T-helper 17 cell (primary cell): ENCODE measurements at places on chromosomes 16 and 17. TPM values are rescaled to one million over a fixed set of nuclear protein-coding genes. Genes with fewer than 3 reads are reported as not detected.
A peak's percentile ranks its signal among the peaks of the same experiment; 100 is the strongest.

Gene C17orf78
- total RNA-seq, result not detected

DNA sequence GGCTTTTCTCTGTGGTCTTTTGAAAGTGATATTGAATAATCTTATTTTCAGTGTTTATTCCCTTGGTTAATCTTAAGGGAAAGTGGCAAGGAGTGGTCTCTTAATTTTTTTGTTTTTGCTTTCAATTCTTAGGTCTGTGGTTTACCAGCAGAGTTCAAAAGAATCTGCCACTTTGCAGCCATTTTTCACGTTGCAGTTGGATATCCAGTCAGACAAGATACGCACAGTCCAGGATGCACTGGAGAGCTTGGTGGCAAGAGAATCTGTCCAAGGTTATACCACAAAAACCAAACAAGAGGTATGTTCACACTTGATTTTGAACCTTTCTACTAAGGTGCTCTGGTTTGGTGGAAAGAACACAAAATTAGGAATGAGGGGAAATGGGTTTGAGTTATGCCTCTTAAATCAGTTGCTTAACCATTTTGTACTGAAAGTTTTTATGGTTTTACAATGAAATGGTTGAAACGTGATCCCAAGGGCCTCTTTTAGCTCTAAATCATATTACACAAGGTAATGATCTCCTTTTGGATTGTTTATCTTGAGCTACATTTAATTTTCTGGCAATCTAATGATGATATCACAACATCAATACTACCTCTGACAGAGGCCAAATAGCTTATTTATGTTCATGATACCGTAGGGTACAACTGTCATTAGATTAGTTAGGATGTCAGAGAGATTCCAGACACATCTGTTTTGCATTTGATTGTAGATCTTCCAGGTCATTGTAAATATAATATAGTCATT, 51.6 kb upstream of the CRISPLD2 start:
- H3K4me3 ChIP-seq, result peak overlapping the region; percentile 89
- DNase-seq, result no peak
- peak overlapping the region; percentile 100 for H3K27ac ChIP-seq
- peaks cover 59% of the 10 kb centered on the region for H3K4me1 ChIP-seq
- no peaks in the 10 kb centered on the region for H3K27me3 ChIP-seq

GRCh38 chr17:39684369-39685192, 3.3 kb downstream of the PGAP3 start:
- no peak overlapping the region for H3K27ac ChIP-seq
- peaks cover 12% of the 10 kb centered on the region for H3K36me3 ChIP-seq
- no peaks in the 10 kb centered on the region for H3K27me3 ChIP-seq

- H3K27ac ChIP-seq, result no peak overlapping the region
- no peak overlapping the region for H3K4me3 ChIP-seq
- H3K4me1 ChIP-seq, result peaks cover 4% of the 10 kb centered on the region
- DNase-seq, result no peak
- H3K36me3 ChIP-seq, result peaks cover 6% of the 10 kb centered on the region
- H3K27me3 ChIP-seq, result peaks cover 17% of the 10 kb centered on the region
Measured at GRCh38 chr16:85730186-85730465, 20.8 kb downstream of the C16orf74 start.

GRCh38 chr16:66265048-66265415, 101.5 kb upstream of the CDH5 start:
- H3K27ac ChIP-seq, result no peak overlapping the region
- DNase-seq, result no peak
- peaks cover 64% of the 10 kb centered on the region for H3K27me3 ChIP-seq
- no peak overlapping the region for H3K4me3 ChIP-seq
